ENCODE measurements at places on chromosomes 13 and 19.

DNA sequence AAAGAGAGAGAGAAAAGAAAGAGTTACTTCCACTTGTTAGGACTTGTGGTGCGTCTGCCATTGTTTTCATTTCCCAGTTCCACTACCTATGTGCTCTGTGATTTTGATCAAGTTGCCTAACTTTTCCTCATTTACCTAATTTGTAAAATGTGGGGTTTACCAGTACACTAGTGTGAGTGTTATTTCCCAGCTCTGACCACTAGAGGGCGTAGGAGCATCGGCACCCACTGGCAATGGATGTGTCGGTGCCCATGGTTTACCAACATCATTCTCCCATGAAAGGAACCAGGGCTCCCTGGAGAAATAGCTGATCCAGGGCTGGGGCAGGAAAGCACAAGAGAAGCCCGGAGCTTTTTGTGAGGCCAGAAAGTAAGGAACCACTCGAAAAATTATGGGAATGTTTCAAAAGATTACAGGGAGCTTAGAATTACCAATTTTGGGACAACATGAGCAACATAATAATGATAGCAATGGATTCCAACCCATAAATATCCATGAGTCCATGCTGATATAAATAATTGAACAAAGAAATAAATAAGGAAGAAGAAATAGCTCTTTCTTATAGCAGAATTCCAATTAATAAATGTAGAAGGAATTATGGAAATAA lies 15.1 kb upstream of the CEACAM4 start:
- no peak for DNase-seq

- no peak for DNase-seq
Observed at GRCh38 chr13:59425211-59425741, 738.5 kb downstream of the DIAPH3 start.

GRCh38 chr13:51848674-51849073 lies 3.7 kb upstream of the TMEM272 start:
- DNase-seq = no peak

- no peak for DNase-seq
Observed at GRCh38 chr13:48477191-48477855, 55.6 kb downstream of the RCBTB2 start.

- no peak for DNase-seq
Observed at GRCh38 chr13:48400850-48401291, 12.0 kb downstream of the LPAR6 start.

DNA sequence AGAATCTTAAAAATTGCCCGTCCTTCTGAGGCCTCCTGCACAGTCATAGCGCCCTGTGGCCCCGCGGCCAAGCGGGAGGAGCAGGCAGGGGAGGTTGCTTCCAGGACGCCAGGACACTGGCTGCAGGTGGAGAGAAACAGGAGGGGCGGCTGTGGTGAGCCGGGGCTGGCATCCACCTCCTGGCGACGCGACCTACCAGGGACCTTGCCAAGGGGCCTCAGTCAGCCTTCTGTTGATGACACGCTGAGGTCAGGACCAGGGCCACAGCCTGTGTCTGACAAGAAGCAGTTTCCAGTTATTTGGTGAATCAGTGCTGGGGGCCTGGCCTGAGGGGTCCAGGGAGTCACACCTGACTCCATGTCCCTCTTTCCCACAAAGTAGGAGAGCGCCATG lies 13.3 kb upstream of the MKNK2 start:
- no peak for DNase-seq

GRCh38 chr13:44578067-44578400 lies 1.9 kb upstream of the TSC22D1 start:
- DNase-seq = no peak

DNA sequence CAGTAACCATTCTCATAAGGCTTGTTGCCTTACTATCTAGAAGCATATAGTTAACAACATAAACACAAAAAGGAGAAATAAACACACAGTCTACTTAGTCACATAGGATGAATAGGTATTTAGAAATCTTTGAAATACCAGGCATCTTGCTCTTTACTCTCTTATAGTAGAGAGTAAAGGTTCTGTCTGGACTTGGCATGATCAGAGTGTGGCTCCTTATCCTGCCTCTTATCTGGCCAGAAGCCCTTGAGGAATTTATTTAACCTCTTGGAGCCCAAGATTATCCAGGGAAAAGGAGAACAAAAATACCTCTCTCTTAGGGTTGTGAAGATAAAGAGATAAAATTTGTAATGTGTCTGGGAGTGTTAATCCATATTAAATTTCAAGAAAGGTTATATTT lies 100.2 kb upstream of the MBNL2 start:
- DNase-seq = no peak

DNA sequence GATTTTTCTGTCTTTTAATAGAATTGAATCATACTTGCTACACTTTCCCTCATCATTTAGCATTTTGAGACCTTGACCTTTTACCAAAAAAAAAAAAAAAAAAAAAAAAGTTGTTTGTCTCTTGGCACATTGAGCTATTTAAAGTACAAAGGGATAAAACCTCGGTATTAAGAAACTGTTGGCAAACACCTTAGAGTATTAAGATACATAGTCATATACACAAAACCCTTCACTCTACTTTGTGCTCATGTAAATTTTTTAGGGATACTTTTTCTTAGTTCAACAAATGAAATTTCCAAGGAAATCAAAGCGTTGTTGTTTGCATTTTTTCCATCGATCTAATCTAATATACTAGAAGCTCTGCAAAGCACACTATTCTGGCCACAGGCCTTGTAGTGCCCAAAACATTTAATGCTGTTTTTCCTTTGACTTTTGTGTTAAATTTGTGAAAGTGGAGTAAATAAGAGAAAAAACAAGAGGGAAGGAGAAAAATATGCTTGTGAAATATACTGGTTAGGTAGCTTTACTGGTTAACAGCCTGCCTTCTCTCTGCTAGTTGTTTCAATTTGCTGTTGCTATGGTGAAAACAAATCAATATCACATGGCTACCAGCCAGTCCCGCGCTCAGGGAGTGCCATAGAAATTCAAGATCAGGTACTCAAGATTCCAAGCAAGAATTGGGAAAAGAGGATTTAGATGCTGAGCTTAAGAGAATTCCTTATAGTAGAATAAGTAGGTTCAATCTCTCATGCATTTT lies 2.6 kb downstream of the MBNL2 start:
- no peak for DNase-seq

GRCh38 chr19:1471010-1471514 lies 8.0 kb downstream of the C19orf25 start:
- no peak for DNase-seq

- no peak for DNase-seq
Observed at GRCh38 chr13:51262501-51263211, 40.5 kb downstream of the FAM124A start.

DNA sequence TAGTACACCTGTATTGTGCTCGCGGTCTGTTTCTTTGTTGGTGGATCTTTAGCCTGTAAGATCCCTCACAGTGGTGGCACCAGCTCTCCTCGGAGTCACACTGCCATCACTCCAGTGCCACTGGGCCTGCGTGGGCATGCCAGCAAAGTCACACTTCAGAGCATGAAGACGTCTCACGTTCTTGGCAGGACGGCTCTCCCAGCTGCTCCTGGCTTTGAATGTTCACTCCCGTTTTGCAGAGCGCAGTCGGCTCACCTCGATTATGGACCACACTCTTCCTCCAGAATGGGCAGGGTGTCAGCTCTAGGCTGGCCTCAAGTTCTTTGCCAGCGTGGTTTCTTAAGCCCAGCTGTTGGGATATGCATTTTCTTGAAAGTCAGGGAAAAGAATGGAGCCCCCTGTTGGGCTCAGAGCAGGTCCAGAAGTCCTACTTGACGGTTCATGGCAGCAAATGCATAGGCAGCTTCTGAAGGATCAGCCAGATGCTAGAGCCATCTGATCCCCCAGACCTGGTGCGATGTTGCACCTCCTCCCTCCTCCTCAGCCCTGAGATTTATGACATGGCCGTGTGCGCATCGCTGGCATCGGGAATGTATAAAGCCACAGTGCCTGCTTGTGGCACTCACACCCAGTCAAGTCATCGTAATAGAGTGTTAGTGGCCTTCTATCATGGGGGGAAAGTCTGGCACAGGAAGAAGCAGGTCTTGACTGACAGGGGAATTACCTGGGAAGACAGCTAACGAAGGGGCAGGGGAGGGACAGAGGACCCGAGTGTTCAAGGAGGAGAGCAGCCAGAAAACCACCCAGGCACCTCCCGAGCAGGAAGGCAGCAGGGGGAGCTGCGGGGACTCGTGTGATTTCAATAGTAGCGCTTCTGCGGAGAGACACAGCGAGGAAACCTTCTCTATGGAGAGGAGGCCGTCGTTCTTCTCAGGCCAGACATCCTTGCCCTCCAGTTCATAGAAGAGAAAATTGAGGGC lies 40.2 kb upstream of the NPAS1 start:
- no peak for DNase-seq

DNA sequence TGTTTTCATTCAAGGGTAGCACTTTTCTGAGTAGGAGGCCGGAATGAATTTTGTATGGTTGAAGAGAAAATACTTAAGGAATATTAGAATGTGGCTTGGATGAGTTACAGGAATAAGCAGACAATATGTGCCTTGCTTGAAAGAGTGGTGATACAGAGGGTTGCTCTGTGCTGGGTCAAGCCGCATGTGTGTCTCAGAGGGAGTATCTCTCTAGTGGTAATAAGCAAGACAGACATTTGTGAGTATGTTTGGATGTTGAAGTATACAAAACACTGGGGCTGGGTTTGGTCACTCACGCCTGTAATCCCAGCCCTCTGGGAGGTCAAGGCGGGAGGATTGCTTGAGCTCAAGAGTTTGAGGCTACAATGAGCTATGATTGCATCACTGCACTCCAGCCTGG lies 103.9 kb downstream of the LMO7 start:
- DNase-seq = no peak

DNA sequence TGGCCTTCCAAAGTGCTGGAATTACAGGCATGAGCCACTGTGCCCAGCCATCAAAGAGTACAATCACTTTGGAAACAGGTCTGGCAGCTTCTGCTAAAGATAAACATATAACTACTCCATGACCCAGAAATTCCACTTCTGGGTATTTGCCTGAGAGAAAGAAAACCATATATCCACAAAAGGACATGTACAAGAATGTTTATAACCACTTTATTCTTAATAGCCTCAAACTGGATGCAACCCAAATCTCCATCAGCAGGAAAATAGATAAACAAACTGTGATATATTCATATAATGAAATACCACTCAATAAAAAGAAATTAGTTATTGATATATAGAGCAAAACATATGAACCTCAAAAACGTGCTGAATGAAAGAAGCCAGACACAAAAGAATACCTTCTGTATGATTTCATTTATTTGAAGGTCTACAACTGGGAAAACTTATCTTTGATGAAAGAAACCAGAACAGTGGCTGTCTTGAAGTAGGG lies 40.5 kb downstream of the TEX26 start:
- no peak for DNase-seq

GRCh38 chr13:91331047-91331915 lies 16.2 kb upstream of the MIR17HG start:
- no peak for DNase-seq

- no peak for DNase-seq
Observed at GRCh38 chr13:53214433-53214832, 185.8 kb downstream of the OLFM4 start.

- no peak for DNase-seq
Observed at GRCh38 chr13:41302743-41303142, 8.3 kb upstream of the NAA16 start.

GRCh38 chr13:80562433-80563156 lies 221.7 kb upstream of the SPRY2 start:
- DNase-seq = no peak

DNA sequence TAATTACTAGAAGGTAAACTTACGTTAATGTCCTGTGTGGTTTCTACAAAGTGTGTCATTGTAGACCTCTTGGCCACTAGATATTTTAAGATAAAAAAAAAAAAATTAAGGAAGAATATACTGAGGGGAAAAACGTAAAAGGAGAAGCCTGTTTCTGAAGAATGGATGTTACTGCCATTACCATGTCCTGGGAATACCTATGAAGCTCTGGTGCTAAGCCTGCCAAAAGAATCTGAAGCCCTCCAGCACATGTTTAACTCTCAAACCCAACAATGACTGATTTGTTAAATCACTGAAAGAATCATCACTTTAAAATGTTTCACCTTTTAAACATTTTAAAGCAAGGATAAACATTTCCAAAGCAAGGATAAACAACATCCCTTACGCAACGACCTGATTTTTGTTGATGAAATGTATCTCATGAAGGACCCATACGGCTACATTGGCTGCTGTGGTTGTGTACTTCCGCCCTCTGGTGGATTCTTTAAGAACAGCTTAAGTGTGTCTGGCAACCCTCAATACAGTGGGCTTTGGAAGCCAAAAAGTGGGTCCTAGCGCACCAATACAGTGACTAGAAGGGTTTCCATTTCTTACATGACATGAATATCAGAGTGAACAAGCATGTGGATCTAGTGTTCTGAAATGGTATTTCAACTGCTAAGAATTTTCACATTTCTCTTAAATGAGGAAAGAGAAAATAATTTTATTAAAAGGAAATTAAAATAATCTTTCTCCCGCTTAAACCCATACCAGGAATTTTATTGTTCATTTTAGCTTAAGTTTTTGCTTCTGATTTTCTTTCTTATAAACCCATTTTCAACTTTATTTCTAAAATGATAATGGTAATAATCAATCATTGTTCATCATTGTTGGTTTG lies 74.5 kb upstream of the RAP2A start:
- DNase-seq = no peak

GRCh38 chr13:30088312-30088855 lies 219.0 kb downstream of the KATNAL1 start:
- no peak for DNase-seq

DNA sequence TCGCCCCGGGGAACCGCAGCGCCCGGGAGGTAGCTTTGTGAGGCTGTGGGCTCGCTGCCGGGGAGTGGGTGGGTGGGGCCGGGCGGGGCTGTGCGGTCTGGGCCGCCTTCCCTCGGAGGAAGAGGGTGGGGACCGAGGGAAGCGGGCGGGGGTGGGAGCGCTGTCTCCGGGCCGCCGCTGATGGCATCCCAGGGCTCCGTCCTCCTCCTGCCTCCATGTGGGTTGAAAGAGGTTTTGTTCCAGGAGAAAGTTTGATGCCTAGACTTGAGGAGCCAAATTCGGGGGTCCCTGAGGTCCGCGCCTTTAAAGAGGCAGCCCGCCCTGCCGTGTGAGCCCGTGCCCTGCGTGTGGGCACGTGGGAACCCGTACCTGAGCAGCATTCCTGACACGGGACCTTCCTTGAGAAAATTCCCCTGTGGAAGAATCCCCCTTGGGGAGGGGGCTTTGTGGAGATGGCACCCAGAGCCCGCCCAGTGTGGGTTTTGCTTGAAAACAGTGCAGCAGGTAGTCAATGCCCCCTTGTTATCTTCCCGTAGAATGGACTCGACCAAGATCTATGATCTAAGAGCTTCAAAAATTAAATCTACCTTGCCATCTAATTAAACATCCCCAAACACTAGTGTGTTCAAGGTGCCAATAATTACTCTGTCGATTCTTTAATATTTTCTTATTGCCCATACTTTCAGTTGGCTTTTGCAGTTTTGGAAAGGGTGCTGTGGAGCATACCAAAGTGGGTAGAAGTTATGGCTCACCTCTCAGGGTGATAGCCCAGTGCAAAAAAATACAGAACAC lies 107.8 kb downstream of the RXFP2 start:
- no peak for DNase-seq

- DNase-seq = no peak
Observed at GRCh38 chr19:46728693-46729339, 11.9 kb upstream of the PRKD2 start.
